ENCODE measurements at places on chromosomes 3 and 15.

GRCh38 chr3:196341137-196341536 lies 2.9 kb upstream of the TM4SF19 start:
- no peak for DNase-seq

DNA sequence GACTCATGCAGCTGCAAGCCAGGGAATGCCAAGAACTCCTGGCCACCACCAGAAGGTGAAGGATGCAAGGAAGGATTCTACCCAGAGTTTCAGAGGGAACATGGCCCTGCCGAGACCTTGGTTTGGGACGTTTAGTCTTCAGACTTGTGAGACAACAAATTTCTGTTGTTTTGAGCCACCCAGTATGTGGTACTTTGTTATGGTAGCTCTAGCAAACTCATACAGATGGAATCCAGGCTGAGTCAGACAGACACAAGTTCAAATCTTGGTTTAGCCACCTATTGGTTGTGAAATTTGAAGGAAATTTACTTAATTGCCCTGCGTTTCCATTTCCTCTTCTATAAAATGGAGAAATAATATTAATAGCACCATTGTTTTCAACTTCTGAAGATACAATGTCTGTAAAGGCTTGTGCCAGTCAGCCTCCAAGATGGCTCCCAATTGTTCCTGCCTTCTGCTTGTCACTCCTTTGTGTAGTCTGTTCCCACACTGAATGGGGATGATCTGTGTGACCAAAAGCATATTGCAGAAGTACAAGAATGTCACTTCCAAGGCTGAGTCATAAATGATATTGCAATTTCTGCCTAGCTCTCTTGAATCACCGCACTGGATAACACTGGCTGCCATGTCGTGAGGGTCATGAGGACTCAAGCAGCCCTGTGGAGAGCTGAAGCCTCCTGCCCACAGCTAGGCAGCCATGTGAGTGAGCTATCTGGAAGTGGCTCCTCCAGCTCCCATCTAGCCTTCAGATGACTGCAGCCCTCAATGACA lies 223.5 kb upstream of the PROK2 start:
- DNase-seq: no peak

- no peak for DNase-seq
Measured at GRCh38 chr3:184380185-184380626, 352 bp downstream of the CHRD start.

DNA sequence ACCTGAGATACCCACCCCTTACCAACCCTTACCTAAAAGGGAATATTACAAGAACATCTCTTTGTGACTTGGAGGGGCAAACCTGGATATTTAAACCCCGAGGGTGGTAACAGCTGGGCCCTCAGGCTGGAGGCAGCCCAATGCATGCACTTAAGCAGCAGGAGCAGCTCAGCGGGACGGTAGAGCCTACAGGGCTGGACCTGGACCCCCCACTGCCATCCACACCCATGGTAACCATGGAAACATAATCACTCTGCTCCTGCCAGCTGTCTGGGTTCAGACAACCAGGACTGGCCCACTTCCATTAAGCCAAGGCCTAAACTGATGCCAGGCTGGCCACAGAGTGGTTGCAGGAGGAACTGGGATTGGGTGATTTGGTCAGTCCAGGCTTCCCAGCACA lies 52.8 kb downstream of the ETFA start:
- DNase-seq: no peak

DNA sequence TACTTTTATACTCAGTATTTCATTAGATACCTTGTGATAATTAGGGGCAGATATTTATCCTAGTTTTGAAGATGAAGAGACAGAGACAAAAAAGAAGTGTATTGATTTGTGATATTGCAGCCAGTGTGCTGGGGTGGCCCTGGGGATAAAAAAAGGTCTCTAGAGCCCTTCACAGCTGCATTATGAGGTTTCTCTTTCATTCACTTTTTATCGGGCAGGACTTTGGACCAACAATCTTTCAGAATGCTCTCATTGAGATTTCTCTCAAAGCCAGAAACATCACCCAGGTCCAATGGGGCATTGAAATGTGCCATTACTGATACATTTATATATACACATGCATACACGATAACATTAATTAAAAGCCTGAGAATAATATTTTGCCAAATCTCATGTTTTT lies 20.5 kb upstream of the SELENOT start:
- no peak for DNase-seq

DNA sequence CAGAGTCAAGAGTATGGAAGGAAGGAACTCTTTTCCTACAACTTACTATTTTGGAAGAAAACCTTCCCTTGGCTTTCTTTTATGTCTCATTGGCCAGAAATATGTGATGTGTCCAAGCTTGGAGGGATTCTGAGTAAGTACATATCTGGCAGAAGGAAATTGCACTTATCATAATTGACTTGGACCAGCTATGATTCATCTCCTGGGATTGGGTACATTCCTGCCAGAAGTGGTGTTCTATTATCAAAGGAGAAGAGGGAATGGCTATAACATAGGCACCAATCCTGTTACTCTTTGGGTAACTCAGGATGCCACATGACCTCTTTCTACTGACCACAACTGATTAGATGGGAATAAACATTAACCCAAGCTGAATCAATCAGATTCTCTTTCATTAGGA lies 13.5 kb upstream of the DAZL start:
- DNase-seq: no peak

DNA sequence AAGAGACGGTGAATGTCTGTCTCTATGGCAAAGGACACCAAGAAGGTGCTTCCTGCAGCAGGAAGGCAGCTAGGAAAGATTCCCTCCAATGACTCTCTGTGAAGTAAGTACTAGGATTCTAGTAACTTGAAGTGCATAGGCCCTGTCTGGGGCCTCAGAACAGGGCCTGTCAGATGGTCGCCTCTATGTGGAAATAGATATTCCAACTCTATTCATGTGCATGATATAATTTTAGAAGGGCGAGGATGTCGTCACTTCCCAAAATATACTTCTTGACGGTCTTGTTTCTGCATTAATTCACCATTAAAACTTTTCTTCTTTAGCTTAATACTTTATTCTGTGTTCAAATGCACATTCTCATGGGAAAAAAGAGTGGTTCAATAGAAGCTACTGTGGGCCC lies 167.0 kb downstream of the TLE3 start:
- no peak for DNase-seq

- DNase-seq: no peak
Measured at GRCh38 chr3:55305696-55306485, 181.2 kb downstream of the WNT5A start.

- no peak for DNase-seq
Measured at GRCh38 chr3:179695672-179696313, 43.0 kb downstream of the USP13 start.

GRCh38 chr15:62935300-62936081 lies 107.1 kb upstream of the TPM1 start:
- DNase-seq: no peak

DNA sequence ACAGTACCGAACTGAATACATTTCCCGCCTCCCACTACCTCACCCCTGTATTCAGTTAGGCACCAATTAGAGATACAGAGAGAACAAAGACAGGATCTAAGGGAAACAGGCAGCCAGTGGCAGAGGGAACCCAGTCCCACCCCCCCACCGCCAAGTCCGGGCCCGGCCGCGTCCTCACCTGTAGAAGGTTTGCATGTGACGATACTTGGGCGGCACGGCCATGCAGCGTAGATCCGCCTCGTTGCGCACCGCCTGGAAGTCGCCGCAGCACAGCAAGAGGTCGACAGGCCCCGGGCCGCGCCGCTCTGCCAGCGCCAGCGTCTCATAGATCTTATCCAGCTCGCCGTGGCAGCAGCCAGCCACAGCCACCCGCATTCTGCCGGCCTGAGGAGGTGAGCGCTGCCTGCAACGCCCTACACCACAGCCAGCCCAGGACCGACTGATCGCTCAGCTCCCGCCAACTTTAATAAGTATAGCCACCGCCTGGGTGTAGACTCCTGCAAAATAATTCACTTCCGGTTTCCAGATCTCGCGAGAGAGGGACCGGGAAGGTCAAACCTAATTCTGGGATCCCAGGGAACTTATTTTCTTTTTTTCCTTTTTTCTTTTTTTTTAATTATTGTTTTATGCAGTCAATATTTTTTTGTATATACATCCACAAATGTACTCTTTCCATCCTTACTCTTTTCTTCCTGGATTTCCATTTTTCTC lies at the start of gene DBR1:
DBR1 (minus strand) TSS at position 501 of the 711 bp plus-strand sequence; CDS start at position 375, 126 bp downstream.
- DNase-seq: peak; percentile 86

GRCh38 chr15:98382139-98382538 lies 266.2 kb upstream of the IGF1R start:
- DNase-seq: no peak

DNA sequence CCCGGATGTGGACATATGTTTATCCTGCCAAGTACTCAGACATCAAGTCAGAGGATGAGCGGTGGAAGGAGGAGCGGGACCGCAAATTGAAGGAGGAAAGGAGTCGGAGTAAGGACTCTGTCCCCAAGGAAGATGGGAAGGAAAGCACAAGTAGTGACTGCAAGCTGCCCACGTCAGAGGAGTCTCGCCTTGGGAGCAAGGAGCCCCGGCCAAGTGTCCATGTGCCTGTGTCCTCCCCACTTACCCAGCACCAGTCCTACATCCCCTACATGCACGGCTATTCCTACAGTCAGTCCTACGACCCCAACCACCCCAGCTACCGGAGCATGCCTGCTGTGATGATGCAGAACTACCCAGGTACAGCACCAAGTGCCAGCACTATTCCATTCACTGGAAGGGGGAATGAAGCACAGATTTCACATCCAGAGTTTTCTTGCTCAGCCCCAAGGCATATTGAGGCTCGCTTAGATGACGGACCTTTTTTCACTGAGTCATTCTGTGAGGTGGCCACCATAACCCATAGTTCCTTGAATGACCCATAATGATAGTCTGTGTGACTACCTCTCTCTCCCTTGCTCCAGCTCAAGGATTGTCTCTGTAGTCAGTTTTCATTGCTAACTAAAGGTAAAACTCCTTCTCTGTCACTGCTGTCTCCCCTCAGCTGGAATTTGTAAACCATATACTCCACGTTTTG lies 97.1 kb downstream of the RBPMS2 start:
- no peak for DNase-seq

DNA sequence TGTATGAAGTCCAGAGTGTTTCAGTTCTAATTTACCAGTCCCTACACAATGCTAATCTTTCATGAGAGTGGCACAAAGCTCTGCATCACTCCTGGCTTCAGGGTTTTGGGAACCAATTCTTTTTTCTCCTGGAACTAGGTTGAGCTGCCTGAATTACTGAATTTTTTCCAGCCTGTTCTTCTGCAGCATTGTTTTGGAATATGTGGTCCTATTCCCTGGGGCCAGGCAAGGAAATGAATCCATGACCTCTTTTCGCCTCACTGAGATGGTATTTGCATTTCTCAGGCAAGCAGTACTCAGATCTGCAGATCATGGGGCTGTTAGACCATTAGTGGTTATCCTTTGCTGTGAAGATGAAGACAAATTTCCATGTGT lies 25.6 kb upstream of the GPR171 start:
- no peak for DNase-seq

- DNase-seq: no peak
Measured at GRCh38 chr3:110995461-110996231, 76.0 kb upstream of the NECTIN3 start.

- no peak for DNase-seq
Measured at GRCh38 chr3:37943631-37944314, 46.8 kb upstream of the VILL start.

DNA sequence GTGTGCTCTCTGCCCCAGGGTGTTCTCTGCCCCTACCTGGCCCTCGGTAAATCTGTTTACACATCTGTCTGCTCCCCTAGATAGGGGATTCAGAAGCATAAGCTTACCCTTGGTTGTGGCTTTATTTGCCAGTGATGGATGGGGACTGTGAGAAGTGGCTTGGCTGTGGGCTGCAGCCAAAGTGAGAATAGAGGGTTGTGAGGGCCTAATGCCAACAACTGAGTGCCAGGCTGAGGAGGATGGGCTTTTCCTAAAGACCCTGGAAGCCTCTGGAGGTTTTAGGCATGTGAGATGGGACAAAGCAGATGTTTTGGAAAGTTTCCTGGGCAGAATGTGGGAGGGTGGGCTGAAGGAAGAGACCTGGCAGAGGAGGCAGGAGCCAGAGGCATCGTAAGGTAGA lies 15.4 kb upstream of the APEH start:
- DNase-seq: no peak

DNA sequence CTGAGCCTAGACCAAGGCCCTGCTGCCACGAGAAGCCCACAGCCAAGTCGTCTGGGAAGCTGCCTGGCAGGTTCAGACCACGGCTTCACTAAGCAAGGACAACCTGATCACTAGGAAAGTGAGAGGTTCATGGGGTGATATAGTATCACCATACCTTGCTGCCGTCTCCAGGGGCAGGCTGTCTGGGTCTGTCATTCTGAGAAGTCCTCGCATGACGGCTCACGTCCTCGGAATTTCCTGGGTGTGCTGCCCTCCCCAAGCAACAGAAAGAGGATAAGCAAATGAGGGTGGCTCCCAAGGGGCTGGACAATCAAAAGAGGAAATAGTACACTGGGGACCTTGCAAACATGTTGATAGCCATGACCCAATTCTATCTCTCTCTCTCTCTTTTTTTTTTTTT lies 207.4 kb upstream of the IGF1R start:
- DNase-seq: no peak

DNA sequence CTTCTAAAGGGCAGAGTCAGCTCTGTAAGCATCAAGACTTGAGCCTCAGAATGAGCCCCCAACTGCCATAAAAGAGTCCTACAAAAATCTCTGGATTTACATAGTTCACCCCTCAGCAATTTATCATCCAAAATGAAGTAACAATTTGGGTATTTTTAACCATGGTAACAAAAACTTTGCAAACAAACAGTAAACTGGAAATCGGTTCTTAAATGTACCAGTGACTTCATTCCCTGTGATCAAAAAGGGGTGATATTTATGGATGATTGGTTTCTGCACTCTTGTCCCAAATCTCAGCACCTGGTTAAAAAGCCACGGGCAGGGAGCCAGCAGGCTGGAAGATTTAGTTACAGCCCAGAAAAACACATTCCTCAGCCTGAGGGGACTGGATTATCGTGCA lies 73.6 kb downstream of the TFG start:
- no peak for DNase-seq

GRCh38 chr15:60994963-60995475 lies 234.1 kb downstream of the RORA start:
- DNase-seq: no peak

DNA sequence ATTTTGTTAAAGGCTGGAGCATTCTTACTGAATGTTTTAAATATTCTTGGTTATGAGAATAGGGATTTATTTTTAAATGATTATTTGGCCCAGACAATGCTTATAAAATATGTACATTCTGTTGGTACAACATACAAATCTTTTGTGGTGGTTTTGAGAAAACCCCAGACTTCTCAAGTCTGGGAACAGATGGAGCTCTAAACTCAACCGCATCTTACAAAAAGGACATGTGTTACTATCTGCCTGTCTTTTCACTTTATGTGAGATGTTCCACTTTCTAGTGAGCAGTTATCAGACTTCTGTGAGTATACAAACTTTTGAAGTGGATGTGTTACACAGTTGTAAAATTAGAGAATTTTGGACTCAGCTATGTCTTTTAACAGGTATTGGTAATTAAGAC lies 135.5 kb upstream of the RBMS3 start:
- no peak for DNase-seq

GRCh38 chr3:150495149-150495548 lies 51.1 kb downstream of the SERP1 start:
- DNase-seq: no peak
